ENCODE measurements at places on chromosomes 11 and 22.

GRCh38 chr22:42792909-42793847, 63.9 kb downstream of the ARFGAP3 start:
- no peak for DNase-seq

DNA sequence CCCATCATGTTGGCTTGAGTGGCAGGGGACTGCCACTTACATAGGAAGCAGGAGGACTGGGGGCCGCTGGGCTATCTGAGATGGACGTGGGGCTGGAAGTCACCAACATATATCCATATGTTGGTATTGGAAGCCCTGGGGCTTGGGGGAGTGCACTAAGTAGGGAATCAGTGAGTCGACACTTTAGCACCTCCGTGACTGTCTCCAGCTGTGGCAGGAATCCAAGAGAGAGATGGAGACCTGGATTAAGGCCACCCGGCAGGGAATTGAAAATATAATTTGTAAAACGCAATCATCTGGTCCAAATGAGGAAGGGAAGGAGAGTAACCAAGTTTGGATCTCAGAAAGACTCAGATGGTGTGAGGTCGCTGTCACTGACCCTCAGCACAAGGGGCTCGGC, 68.4 kb downstream of the ELFN2 start:
- no peak for DNase-seq

GRCh38 chr22:42284643-42285181, 14.3 kb upstream of the TCF20 start:
- DNase-seq: no peak

DNA sequence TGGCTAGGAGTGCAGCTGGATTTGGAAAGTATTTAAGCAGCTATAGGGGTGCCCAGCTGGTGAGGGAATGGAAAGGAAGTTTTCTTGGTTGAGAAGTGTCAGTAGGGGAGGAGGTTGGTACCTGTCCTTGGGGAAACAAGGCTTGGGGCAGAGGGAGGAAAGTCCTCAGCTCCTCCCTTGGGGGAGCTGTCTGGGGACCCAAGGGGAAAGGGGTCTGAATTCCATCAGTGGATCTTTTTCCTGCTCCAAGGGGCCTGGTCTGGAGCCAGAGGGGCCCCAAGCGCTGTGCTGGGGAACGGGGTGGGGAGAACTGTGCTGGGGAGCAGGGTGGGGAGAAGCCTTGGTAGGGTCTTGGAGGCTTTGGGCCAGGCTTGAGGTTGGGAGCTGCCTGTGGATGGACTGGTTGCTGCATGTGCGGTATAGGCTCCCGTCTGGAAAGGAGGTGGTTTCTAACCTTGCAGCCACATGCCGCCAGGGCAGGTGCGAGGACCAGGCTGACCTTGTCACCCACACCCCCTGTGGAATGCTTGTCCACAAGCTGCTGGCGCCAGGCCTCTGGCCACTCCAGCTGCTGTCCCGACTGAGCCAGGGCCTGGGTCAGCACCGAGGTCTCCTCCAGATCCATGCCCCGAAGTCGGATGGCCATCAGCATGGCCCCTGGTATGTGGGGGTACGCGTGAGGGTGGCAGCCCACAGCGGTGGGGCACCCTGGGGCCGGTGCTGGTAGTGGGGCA, 963 bp downstream of the TYMP start:
- no peak for DNase-seq

- DNase-seq: no peak
These were observed 103.5 kb downstream of the WNT11 start for GRCh38 chr11:76102802-76103201.

DNA sequence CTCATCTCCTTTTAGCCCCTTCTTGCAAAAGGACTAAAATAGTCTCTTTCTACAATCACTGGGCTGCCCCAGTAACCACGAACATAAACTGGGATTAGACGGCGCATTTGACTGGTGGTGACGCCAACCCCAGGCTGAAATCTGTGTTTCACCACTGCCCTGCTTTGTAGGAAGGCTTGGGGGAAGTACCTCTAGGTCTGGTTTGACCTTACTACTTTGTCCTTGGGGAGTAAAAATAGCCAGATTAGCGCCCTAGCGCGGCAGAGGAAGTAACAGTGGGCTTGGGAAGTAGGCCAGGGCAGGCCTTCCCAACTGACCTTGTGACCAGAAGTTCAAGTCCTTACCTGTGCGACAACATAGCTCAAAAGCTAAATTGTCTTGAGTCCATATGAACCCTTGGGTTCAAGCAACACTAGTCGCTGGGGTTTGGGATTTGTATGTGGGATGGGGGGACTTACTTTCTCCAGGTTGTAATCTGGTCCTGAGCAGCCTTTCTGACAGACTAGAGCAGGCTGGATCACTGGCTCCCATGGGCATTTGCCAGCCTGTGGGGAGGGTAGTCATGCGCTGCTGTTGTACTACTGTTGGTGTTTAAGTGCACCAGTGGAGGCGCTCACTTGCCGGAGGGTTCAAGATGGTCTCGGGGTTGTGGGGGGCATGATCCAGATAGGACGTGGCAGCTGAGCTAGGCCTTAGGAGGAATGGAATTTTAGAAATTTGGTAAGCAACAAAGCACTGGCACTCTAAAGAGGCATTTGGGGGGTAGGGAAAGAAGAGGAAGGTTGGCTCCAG, 953 bp upstream of the PACS1 start:
- no peak for DNase-seq

GRCh38 chr22:19669570-19669969, 44.7 kb upstream of the SEPTIN5 start:
- DNase-seq: no peak

GRCh38 chr11:68340003-68340767, 27.8 kb downstream of the LRP5 start:
- DNase-seq: no peak

GRCh38 chr11:132943706-132944568, 588.4 kb downstream of the OPCML start:
- DNase-seq: no peak

DNA sequence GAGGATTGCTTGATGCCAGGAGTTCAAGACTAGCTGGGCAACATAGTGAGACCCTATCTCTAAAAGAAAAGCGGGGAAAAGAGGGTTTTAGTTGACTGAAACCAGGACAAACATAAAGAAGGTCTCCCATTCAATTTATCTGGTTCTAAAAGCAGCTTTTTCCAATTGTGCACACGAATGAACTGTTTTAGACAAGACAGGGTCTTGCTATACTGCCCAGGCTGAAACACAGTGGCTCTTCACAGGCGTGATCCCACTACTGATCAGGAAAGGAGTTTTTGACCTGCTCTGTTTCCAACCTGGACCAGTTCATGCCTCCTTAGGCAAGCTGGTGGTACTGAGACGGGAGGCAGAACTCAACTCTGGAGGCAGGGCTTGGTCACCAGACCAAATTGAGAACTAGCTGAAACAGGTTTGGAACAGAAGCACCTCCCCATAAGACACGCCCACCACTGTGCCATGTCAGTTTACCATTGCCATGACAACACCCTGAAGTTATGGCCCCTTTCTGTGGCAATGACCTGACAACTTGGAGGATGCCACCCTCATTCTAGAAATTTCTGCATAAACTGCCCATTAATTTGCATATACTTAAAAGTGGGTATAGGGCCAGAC, 2.8 kb upstream of the NUCB2 start:
- peak; percentile 20 for DNase-seq

DNA sequence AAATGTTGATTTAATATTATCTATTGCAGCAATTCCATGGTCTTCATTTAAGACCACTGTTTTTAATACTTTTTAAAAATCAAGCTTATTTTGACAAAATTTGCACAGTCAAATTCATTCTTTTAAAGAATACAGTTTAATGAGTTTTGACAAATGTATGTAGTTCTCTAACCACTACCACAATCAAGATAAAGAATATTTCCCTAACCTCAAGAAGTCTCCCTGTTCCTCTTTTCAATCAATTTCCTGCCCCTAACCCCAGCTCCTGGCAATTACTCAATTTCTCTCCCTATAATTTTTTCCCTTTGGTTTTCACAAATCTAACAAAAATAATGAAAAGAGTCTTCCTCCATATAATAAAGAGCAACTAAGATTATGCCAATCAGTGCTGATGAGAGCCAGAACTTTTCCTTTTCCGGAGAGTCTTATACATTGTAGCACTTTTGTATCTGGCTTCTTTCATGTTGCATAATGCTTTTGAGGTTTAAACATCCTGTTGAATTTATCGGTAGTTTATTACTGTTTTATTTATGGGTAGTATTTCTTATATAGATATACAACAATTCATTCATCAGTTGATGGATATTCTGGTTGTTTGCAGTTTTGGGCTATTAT, 231.7 kb downstream of the AASDHPPT start:
- DNase-seq: no peak

GRCh38 chr22:22692707-22693530, 48.5 kb downstream of the GGTLC2 start:
- DNase-seq: no peak

DNA sequence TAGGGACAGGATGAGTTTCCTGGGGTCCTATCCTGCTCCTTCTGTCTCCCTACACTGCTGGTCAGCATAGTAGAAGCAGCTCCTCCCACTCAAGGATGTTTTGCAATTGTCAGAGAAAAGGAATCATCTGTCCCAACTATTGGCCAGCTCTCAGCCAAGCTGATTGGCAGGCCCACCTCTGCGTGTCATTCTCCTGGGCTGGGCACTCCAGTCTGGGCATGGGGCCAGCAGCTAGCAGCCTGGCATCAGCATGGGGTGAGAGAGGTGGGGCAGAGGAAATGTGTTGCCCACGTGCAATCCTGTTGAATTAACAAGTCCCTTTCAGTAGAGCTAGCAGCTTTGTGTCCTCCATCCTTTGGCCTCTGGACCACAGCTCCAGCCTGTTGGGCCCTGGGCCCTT, 14.1 kb downstream of the ANKK1 start:
- peak; percentile 9 for DNase-seq

- DNase-seq: no peak
These were observed 208.2 kb upstream of the PDGFD start for GRCh38 chr11:104372111-104372510.

- DNase-seq: no peak
These were observed 85.0 kb downstream of the NAT10 start for GRCh38 chr11:34190192-34191139.

- DNase-seq: no peak
These were observed 44.7 kb upstream of the TTLL12 start for GRCh38 chr22:43231724-43232034.

- DNase-seq: no peak
These were observed 1.6 kb downstream of the MCAM start for GRCh38 chr11:119315131-119316015.

GRCh38 chr11:27375370-27375769, 12.4 kb upstream of the CCDC34 start:
- DNase-seq: no peak

- DNase-seq: no peak
These were observed 74.4 kb downstream of the PANX1 start for GRCh38 chr11:94203070-94203469.

DNA sequence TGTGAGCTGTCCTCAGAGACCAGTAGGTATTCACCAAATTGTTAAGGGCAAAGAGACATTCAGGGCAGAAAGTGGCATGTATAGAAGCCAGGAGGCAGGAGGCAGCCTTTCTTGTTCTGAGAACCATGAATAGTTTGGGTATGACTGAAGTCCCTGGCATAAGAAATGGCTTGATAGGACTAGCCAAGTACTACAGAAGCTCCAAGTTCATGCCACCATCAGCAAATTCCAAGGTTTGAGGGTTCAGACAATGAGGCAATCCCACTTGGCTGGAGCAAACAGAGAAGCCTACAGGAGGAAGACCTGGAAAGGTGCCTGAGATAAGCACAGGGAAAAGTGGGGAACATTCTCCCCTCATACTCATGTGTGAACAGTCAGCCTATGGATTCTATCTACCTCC, 25.8 kb downstream of the XRRA1 start:
- DNase-seq: no peak

GRCh38 chr11:9774591-9775397, 110.9 kb downstream of the SWAP70 start:
- DNase-seq: no peak

DNA sequence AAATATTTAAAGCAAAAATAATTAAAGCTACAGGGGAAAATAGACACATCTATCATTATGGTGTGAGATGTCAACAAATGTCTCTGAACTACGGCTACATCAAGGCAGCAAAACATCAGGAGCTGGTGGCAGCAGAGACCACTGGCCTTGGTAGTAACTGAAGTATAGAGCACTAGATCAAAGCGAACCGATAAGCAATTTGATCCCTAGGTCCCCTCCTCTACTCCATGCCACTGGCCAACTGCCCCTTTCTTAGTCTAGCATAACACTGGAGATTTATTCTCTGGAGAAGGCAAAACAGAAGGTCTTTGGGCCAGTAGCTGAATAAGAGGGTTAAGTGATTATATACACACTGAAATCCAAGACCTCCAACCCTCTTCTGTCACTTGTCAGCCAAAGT, 13.6 kb upstream of the RAB3IL1 start:
- DNase-seq: no peak

DNA sequence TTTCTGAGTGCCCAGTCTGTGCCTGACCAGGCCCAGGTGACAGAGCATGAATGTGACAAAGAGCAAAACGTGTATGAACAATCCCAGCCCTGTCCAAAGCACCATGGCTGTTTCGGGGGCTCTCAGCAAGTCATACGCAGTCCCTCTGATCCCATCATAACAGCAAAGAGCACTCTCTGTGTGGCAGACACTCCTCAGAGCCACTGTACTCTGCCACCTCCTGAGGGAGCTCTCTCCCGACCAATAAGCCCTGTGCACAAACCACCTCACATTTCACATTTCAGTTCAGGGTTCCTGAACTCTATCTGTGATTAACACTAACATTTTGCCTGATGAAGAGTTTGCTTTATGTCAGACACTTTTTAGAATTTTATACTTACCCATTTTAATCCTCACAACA, 6.6 kb downstream of the DGCR2 start:
- no peak for DNase-seq

- DNase-seq: no peak
These were observed 6.2 kb downstream of the GLB1L3 start for GRCh38 chr11:134282121-134283045.

DNA sequence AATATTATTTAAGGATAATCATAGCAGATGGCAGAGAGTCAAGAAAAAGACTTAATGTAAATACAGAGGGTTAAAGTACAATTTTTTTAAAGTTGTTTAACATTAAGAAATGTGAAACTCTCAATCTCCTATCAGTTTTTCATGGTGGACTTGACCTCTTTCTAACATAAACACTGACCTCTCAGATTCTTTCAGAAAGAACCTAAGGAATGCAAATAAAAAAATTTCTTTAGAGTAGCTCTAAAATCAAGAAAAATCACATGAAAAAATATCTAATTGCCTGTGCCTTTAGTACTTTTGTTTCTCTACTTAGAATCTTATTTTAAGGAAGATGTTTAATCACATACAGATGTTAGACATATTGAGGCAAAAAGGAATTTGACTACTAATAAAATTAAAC, 12.9 kb downstream of the RNF141 start:
- DNase-seq: no peak

DNA sequence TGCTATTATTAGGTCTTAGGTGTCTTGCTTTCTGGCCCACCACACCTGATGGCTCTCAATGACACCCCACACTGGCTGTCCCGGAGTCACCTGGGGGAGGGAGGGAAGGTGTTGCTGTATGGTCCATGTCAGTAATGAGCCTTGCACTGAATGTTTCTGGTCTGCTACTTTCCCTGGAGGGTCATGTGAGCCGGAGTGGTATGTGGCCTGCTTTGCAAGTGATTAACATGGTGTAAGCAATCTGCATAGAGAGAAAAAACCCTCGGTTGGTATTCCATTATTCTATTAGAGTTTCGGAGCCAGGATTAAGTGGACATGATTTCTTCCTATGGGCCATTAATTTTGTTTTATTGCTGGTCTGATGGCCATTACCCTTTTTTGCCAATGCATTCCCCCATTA, 63.9 kb downstream of the PKNOX2 start:
- DNase-seq: no peak

- no peak for DNase-seq
These were observed 41.7 kb upstream of the APLNR start for GRCh38 chr11:57278721-57279095.

GRCh38 chr11:37830529-37830928, 1232.5 kb upstream of the RAG2 start:
- no peak for DNase-seq
